NCI-H187 (cell line): ENCODE measurements at places on chromosomes 1 and 21.

DNA sequence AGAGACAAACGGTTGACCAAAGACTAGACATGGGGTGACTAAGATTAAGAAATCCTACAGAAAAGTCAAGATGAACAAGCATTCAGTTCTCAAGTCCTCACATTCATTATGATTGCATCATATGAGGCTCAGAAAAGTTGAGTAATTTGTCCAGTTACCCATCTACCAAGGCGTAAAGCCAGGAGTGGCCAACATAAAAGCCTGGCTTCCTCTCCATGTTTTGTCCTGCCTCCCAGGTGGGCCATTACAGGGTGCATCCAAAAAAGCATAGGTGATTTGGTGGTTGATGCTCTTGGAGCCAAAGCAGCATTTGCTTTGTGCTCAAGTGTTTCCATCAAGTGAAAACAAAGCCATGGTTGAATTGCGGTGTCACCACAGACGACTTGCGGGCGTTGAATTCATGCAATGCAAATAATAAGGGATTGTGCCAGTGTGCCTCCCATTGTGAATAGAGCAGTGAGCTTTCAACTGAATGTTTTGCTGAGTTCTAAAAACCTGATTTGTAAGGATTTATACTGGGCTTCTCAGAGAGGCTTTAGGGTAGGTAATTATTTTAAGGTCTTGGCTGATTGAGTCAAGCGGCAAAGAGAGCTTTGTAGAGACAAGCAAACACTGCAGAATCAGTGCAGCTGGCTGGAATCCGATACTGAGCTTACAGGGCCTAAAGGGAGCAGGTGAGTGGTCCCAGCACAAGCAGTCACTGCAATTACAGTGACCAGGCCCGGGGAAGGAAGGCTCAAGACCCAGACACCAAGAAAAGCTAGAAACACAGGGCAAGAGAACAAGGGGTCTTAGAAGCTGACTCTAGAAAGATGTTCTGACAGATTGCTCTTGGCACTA is 54.1 kb downstream of the KCNJ15 start:
- peak; percentile 27 for DNase-seq

DNA sequence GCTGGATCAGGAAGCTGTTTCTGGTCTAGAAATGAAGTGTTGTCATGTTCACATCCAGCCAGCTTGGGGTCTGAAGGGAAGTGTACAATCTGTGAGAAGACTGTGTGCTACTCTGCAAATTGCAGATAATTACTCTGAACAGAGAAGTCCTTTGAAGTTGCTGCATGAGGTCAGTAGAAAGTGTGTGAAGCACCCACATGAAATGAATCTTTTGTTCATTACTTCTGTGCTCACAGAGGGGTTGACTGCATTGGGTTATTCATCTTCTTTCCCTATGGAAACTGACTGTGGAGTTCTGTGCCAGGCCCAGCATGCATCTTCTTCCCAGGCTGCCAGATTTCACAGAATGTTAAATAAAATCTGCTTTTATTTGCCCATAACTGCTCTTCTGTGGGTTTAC is 47.1 kb downstream of the CTH start:
- no peak for DNase-seq

DNA sequence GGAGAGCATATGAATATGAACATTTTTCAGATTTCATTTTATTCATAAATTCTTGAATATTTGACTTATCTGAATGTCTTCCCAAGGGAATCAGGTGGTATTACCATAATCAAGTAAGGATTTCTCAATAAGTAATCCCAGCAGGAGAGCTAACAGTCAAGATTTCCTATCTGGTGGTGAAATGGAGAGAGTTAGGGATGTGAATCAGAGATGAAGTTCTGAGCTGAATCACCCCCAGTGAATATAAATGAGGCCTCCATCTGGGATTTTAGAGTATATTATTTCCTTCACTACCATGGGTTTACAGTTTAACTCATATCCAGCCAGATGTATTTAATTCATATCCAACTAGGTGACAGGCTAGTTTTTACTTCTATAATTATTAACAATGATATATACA is 61.5 kb upstream of the RGS2 start:
- DNase-seq, result no peak

GRCh38 chr1:76054359-76054758 is 20.2 kb upstream of the ST6GALNAC3 start:
- no peak for DNase-seq

DNA sequence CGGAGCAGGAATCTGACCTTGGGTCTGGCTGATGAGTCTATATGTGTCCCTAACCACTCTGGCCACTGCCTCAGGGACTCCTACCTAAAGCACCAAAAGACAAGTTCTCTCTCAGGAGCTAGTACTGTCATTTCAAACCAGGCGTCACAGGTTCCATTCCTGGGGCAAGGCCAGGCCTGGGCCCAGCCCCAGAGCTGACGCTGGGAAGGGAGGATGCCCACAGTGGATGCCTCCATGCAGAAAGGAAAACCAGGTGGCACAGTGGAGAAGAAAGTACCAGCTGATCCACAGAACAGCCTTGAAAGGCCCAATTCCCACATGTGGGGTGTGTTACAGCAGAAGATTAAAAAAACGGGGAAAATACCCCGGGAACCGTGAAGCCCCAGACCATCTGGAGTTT is 77.4 kb downstream of the DMRTB1 start:
- no peak for DNase-seq

DNA sequence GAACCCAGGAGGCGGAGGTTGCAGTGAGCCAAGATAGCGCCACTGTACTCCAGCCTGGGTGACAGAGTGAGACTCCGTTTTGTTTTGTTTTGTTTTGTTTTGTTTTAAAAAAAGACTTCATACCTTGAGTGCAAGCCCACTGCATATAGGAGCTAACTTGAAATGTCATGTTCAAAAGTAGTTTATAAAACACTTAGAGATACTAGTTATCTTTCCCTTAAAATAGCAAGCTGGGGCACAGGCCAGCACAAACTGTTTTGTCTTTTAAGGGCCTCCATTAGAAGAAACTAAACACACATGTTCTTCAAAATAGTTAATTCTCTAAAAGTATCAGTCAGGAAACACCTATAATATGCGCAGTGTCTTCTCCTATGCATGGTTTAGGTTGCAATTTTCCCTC is 505.1 kb upstream of the TMPRSS15 start:
- DNase-seq, result no peak

DNA sequence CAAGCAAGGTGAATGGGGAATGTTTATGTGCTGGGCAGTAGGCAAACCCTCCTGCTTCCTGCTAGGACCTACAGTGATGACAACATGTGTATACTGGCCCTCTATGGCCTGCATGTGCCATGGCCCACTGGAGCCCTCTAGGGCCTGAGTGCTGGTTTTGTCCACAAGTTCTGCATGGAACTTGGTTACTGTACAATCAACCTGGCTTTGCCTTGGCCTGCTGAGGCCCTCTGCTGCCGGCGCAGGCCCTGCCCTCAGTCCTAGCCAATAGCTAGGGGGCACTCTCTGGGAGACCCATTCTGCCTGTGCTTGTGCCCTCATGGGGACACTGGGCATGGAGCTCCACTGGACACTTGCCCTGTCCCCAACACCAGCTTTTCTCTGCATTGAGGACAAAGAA is 138.6 kb upstream of the NGF start:
- DNase-seq, result no peak

DNA sequence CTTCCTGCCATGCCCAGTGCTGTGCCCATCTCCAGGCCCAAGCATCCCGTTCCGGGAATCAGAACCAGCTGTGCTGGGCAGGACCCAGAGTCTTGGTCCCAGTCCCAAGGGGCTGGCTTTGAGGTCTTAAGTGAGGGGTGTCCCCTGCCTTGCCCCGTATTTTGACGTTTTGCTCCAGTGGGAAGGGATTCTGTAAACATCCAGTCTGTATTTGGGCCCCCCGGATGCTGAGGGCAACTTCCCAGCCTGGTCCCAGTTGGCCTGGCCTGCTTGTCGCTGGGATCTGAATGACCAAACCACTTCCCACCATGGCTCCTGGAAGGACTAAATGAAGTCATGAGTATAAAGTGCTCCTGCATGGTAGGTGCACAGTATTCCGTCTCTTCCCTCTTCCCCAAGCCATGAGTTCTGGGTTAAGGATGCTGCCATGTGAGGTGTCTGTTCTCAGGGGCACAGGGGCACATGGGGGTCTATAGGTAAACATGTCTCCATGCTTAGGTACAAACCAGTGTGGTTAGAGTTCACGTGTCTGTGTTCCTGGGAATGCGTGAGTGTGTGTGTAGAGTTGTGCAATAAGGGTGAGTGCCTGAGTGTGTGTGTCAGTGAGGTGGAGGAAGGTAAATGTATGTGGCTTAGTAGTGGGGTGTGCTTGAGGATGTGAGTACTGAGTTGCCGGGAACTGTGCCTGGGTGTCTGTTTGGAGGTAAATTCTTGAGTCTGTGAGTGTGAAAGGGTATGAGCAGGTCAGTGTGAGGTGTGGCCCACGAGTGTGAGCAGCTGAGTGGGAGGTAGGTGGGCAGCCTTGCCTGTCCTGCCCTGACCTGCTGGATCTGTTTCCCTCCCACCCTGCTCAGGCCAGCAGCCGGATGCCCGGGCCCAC is 1.5 kb downstream of the B4GALT2 start:
- DNase-seq, result no peak

DNA sequence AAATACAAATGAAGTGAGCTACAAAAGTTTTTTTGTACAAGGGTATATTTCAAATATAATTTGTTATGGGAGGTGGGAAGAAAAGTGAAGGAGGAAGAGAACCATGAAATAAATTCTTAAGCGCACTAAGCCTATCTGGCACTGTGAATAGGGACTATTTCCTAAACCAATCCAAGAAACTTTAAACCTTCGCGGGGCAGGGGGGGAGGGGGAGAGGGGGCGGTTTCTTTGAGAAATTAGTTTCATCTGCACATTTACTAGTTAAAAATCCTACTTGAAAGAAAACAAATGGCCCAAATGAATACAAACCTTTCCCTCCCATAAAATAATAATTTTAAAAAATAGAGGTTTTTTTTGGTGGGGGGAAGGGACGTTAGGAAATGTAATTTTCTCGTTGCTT is 364 bp downstream of the GOLPH3L start:
- no peak for DNase-seq

- DNase-seq, result no peak
These were observed 144.5 kb downstream of the OMA1 start for GRCh38 chr1:58401991-58402390.

DNA sequence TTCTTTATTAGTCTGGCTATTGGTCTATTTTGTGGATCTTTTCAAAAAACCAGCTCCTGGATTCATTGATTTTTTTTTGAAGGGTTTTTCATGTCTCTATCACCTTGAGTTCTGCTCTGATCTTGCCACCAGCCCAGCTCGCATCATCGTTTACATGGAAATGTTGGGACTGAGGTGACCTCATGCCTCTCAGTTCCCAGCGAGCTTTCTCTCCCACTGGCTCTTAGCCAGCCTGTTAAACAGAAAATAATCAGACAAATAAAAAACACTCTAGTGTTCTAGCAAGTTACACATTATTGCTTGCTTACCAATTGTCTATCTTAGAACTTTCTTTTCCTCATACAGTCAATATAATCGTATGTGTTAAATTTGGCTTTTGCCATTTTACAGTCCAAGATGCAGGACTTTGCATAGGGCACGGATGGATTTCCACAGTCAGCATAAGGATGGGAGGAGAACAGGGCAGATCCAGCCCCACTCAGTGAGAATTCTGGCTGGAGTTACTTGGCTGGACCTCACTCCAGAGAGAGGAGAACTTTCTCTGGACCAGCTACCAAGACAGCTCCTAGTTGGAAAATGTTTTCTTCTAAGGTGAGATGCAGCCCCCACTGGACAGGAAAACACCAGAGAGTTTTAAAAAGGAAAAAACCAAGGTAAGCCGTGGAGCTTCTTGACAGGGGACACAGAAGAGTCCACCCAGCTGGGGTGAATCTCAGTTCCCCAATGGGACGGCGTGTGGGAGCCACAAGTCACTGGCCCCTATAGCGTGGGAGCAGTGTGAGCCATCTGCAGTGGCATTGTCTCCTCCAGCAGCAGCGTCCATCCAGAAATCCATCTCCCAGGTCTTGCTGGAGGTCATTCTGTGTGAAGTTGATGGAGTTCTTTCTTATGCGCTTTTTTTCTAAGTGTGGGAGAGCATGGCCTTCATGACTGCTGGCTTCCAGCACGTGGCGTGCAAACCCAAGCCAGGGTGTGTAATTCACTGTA is 17.6 kb downstream of the PGBD2 start:
- no peak for DNase-seq

- no peak for DNase-seq
These were observed 20.4 kb downstream of the SSX2IP start for GRCh38 chr1:84669831-84670230.

DNA sequence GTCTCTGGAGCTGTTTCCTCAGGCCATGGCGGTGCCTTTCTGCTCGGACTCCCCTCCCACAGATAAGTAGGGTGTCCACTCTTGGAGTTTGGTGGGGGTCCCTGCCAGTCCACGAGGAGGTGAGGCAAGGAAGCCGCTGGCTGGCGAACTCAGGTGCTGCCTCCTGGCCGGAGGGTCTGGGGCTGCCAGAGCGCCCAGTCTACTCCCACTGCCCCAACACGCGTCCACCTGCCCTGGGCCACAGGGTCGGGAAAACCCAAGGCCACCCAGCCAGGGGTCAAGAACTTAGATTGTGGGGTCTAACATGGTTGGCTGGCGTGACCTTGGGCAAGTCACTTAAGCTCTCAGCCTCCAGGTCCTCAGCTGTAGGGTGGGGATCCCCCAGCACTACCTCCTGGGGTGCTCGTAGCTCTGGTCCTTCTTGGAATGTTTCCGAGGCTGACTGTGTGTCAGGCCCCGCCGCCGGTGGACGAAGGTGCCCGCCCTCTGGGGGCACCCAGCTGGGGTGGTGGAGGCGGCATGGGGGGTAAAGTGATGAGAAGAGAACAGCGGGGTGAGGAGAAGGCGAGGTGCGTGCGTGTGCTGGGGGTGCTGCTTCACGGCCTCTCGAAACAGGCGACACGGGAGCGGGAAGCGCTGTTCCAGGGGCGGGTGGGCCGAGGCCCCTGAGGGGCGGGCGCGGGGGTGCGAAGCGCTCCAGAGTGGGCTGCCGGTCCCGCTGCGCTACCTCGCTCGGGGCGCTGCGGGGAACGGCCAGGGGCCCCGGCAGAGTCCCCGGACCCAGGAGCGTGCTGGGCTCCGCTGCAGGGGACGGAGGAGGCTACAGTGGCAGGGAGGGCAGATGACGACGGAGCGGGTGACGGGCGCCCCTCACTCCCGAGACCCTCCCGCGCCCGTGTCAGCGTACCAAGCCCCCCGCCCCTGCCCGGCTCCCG is 1.2 kb downstream of the SH2D5 start:
- no peak for DNase-seq

GRCh38 chr21:32413697-32414578 is 1.4 kb downstream of the EVA1C start:
- DNase-seq, result no peak

- DNase-seq, result no peak
These were observed 23.2 kb downstream of the KANK4 start for GRCh38 chr1:62295921-62296491.

- DNase-seq, result no peak
These were observed 1.2 kb downstream of the KRTAP10-5 start for GRCh38 chr21:44579056-44579832.

DNA sequence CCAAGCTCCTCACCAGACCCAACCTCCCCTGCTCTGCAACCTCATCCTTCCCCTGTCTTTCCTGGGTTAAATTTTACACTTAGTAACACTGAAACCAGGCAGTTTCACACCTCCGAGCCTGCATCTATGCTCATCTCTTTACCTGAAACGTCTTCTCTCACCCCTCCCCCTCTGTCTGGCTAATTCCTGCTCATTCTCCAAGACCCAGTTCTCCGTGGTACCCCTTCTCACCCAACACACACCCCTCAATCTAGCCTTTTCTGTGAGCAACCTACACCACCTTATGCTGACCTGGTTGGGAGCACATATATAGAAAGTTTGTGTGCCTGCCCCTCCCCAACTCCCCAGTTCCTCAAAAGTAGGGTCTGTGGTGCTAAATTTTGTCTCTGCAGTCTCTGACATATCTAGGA is 3.7 kb upstream of the KIAA1614 start:
- DNase-seq, result no peak
